ENCODE measurements at places on chromosomes 1 and 21. TPM values are rescaled to one million over a fixed set of nuclear protein-coding genes. Genes with fewer than 3 reads are reported as not detected.

DNA sequence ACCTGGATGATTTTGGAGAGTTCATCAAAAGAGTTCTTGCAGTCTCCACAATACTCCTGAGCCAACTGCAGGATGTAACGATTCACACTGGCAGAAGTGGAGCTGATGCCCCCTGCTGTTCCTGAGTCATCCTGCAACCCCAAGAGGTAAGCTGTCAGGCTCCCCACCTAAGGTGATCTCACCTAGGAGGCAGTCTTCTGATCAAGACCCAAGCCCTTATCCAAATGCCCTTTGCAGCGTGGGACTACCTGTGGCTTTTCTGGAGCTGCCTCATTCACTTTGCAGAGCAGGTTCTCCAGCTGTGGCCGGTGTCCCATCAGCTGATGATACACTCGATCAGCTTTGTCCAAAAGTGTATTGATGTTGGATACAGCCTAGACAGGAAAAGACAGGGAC lies 96.4 kb downstream of the UBR4 start:
- no peak for DNase-seq

GRCh38 chr1:99122039-99122438 lies 117.4 kb upstream of the PLPPR5 start:
- DNase-seq = no peak

GRCh38 chr1:43121256-43121900 lies 50.7 kb downstream of the EBNA1BP2 start:
- no peak for DNase-seq

LCE1F gene
- not detected for total RNA-seq

- DNase-seq = no peak
These were observed 1.3 kb downstream of the RABGAP1L start for GRCh38 chr1:174160603-174161002.

GRCh38 chr1:239807361-239807760 lies 284.3 kb upstream of the FMN2 start:
- no peak for DNase-seq

- DNase-seq = no peak
These were observed 8.9 kb downstream of the HYI start for GRCh38 chr1:43444836-43445235.

GRCh38 chr1:11860083-11860482 lies 1.3 kb upstream of the NPPB start:
- DNase-seq = no peak

- no peak for DNase-seq
These were observed 16.5 kb upstream of the PARP1 start for GRCh38 chr1:226424221-226425003.

GRCh38 chr1:75725266-75725665 lies 757 bp downstream of the ACADM start:
- no peak for DNase-seq

DNA sequence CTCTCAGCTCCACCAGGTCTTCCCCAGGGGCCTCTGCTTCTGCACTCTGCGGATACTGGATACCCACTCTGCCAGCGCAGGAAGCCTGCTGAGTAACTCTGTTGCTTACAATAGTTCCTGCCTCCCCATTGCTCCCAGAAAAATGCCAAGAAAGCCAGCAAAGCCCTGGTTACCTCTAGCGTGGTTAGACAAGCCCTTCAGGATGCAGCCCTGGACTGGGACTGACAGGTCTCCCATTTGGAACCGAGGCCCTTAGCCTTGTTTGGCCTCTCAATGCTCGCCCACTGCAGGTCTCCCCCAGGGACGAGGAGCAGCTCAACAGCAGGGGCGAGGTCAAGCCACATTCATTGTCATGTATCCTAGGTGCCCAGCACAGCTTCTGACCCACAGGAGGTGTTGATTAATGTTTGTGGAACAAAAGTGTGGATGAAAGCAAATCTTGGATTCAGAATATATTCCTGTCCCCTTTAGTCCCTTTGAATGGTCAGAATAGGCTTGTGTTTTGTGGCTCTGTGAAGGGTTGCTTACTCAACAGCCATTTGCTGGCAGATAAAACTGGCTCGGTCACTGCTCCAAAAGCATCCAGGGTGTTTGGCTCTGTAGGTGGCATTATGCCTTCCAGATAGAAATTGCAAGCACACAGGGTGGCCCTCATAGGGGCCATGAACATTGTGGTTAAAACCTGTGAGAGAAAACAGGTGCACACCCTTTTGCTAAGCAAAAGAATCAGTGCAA lies 58.9 kb downstream of the C1orf198 start:
- no peak for DNase-seq

MCOLN3 gene
- total RNA-seq = 3.2 TPM

ISG15 gene
- 14.9 TPM for total RNA-seq

DNA sequence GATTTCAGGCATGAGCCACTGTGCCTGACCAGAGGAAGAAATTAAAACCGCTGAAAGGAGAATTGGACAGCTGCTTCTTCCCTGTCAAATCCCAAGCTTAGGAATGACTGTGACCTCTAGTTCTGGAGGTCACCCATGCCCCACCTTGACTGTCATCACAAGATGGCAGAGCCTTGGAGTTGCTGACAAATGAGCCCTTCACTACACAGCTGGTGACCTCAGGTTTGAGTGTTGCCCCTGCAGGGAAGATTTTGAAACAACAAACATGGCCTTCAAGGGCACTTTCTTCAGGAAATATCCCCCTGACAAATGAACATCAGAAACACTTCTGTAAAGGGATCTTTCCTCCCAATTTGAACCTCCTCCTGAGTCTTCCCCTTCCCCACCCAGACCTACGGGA lies 6.9 kb upstream of the SLC45A3 start:
- DNase-seq = no peak

GRCh38 chr1:53047737-53048736 lies 14.0 kb upstream of the PODN start:
- DNase-seq = no peak

PAPPA2 gene
- 0.36 TPM for total RNA-seq

PRRC2C gene
- total RNA-seq = 254 TPM

DNA sequence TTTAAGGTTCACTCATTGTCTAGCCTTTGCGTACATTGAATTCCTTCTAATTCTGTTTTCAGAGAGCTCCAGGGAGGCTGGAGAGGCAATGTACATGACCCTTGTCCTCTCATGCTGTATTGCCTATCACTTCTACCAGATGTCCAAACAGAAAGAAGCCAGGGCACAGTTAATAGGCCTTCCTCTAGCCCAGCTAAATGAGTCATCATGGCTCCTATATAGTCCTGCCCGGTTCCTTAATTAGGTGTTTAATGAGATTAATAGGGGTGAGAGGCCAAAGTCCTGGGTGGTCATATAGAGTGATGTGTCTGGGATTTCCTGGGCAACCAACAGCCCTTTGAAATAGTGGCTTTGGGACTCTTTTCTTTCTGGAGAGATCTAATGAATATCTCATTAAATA lies 76.3 kb downstream of the ZSCAN20 start:
- DNase-seq = no peak

- no peak for DNase-seq
These were observed 45.8 kb downstream of the CYP2J2 start for GRCh38 chr1:59880735-59881134.

- DNase-seq = no peak
These were observed 7.3 kb downstream of the GSTM5 start for GRCh38 chr1:109719337-109719837.
